Renal cortex interstitium (tissue), 15 donors: ENCODE measurements at places on chromosomes 2 and 18.
A peak's percentile ranks its signal among the peaks of the same experiment; 100 is the strongest.

DNA sequence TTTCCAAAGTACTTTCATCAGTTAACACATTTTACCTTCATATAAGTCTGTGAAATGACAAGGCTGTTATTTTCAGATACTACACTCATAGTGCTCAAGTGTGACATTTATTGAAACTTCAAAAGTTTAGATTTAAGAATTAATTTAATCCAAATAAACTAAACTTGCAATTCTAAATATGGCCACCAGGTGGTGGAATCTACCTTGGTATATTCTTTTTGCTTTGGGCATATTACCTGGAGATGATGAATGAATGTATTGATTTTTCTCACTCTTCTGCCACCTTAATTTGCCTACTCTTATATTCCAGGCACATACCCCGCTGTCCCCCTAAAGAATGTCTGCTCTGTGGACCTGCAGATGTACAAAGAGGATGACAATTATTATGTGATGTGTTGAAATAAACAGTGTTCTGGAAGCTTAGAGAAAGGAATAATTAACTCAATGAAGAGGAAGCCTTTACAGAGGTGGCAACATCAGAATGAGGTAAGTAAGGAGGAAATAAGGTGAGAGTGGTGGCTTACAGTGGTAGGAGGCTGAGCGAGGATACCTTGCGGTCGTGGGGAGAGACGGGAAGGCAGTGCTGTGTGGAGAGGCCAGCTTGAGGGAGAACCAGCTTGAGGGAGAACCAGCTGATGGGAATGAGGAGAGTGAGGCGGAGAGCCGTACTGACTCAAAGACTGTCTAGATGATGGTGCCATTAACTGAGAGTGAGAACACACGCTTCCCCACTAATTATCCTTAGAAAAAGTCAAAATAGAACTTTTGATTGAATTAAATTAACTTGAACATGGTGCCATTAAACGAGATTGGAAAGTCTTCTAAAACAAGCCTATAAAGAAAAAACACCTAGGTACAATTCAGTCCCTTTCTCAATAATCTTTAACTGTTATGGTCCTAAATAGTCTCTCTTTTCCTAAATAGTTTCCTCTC, 179.5 kb downstream of the CELF4 start:
- DNase-seq: no peak

- no peak for DNase-seq
Measured at GRCh38 chr2:165795011-165795410, 964 bp upstream of the GALNT3 start.

- DNase-seq: peak; percentile 54
Measured at GRCh38 chr2:95052307-95052706, 26.8 kb downstream of the MAL start.

- no peak for DNase-seq
Measured at GRCh38 chr18:48567388-48567787, 28.6 kb downstream of the CTIF start.

DNA sequence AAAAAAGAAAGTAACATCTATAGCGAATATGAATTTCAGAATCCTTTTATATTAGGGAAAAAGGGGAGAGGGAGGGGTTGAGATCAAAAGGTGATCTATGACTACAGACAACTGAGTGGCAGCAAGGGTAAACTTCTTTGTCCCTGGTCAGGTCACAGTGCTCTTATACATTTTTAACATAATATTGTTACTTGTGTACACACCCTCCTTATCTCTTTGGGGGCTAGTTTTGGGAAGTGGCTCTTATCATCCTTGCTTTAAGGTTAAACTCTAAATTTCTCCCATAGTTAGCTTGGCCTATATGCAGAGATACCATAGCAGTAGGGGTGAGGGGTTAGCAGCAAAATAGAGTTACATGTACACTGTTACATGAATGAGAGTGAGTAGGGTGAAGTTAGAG, 31.6 kb upstream of the ATG16L1 start:
- no peak for DNase-seq

- DNase-seq: no peak
Measured at GRCh38 chr2:1484131-1484884, 71.0 kb downstream of the TPO start.

- no peak for DNase-seq
Measured at GRCh38 chr2:18961991-18962421, 372.6 kb upstream of the NT5C1B start.
